ENCODE measurements at places on chromosomes 2 and 18.
A peak's percentile ranks its signal among the peaks of the same experiment; 100 is the strongest.

- DNase-seq: no peak
These were observed 78.5 kb upstream of the RPL31 start for GRCh38 chr2:100923461-100924060.

DNA sequence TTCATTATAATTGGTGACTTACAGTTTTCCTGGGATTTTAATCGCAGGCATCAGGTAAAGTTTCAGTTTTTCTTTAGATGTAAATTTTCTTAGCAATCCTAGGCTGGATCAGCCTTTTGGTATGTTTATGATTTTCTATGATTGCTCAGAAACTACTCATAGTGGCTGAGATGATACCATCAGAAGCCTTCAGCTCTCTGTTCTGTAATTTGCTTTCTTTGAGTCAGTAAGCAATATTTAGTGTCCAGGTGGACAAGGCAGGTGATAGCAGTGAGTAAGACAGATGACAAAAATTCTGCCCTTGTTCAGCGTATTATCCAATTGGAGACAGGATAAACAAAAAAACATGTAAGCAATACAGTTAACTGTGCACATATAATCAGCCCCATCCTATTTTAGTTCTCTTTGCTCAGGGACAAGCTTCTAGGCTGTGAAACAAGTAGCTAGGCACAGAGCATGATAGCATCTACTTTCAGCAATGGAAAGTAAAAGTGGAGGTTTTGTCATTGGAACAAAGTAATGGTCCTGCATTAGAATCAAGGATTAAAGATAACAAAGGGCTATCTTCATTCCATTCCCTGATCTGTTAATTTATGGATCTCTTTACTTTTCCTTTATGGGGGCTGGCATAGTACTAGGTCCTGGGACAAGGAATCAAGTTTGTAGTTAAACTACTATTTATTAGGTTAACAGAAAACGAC lies 100.8 kb downstream of the EPC2 start:
- DNase-seq: no peak

- DNase-seq: no peak
These were observed 72.8 kb upstream of the TMEFF2 start for GRCh38 chr2:192267484-192267883.

GRCh38 chr2:190648289-190649034 lies 421 bp upstream of the NAB1 start:
- peak; percentile 56 for DNase-seq

DNA sequence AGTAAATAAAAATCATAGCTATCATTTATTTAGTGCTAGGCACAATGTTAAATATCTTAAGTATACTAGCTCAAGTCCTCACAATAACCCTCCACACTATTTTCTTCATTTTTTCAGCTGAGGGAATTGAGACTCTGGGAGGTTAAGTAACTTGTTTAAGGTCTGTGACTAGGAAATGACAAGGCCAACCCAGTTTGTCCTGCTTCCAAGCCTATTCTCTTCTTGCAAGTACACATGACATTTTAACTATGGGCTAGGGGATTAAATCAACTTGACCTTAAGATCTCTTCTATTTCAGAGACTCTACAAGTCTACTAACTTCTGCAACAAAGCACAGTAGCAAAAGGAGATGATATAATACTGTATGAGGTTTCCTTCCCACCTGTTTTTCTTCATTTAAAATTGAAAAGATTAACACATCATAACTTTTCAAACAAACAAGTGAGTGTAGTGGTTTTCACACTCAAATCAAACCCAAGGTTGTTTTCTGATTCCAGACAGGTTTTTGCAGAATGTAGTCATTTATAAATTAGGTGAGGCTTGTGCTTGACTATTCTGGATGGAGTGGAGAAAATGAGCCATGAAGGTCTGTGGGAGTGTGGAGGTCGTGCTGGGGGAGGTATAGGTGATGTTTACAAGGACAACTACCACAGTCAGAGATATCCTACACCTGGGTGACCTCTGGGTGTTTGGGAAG lies 57.0 kb downstream of the CD28 start:
- DNase-seq: no peak

DNA sequence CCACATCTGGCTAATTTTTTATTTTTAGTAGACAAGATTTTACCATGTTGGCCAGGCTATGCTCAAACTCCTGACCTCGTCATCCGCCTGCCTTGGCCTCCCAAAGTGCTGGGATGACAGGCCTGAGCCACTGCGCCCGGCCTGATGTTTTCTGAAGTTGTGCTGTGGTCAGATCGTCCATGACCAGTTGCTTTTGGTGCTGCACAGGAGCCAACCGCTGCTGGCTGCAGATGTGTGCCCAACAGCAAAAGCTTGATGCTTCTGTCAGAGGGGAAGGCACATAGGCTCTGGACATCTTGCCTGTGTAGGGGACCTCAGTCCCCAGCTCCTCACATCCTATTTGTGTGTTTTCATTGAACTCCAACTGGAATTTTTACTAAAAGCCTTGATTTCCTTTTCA lies 218.3 kb downstream of the AGAP1 start:
- no peak for DNase-seq

DNA sequence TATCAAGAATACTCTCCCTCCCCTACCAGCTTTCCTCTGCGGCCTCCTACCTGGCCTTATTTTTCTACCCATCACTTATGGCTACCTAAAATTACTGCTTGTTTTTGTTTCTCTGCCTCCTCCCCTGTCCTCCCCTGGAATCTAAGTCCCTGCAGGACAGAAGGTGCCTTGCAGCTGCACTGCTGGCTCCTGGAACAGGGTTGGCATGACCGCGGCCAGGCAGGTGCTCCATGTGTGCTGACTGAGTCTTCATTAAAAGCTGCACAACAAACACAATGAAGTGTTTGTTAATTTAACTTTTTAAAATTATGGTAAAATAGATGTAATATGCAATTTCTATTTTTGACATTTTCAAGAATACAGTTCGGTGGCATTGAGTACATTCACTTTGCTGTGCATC lies 171.9 kb upstream of the FHL2 start:
- DNase-seq: no peak

DNA sequence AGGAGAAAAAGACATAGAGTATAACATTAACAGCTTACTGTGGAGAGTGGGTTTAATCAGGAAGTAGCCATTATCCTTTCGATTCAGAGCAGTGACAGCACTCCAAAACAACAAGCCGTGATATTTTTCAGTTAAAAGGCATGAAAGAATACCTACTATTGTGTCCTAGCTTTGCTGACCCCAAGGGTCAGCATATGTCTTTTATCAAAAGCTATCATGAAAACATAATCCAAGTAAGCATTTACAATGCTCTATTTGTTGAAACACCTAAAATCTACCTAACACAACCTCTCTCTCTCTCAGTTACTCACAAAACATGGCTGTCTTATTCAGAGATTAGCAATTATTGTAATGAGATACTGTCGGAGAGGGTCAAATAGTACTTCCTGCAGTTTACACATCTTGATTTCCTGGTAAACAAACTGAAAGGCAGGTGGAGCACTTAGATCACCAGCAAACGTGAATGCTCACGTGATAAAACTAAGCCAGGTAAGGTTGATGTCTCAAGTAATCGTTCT lies 100.0 kb downstream of the BAZ2B start:
- no peak for DNase-seq

GRCh38 chr2:40346535-40347354 lies 105.1 kb downstream of the SLC8A1 start:
- no peak for DNase-seq

DNA sequence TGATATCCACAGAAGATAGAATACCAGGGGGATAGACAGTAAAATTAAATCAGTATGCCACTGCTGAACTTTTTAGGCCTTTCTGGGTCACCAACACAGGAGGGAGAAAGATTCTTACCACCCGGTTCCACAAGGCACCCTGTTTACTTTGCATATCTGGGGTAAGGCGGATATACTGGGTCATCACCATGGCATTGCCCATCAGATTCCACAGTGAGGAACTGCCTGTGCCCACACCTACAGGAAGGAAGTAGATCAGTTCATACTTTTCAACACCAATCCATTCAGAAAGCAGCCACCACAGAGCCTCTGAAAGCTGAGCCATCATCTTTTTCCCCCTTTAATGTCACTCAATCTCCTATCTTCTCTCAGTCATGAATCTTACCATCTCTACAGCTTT lies 2.0 kb downstream of the LMAN2L start:
- DNase-seq: no peak

DNA sequence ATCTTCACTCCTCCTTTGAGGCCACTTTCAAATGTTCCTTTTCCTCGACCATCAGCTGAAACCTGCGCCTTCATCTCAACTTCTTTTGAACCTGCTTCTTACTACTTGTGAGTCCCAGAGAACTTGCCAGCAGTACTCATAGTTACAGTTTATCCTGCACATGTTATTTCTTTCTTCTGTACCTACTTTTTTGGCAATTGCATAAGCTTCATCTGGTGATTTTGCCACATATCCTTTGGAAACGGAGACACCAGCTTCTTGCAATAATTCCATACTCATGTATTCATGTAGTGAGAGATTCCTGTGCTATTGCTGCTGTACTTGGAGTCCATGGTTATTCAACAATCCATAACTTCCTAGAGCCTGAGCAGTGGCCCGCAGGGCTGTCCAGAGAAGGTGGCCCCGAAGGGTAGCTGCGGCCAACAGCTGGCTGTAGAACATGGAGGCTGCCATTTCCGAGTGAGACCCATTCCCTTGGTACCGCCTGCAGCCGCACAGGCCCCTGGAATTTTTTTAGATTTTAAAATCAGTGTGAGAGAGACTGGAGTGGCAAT lies 39.4 kb downstream of the EFR3B start:
- no peak for DNase-seq

- DNase-seq: no peak
These were observed 562 bp downstream of the TWSG1 start for GRCh38 chr18:9334973-9335696.

DNA sequence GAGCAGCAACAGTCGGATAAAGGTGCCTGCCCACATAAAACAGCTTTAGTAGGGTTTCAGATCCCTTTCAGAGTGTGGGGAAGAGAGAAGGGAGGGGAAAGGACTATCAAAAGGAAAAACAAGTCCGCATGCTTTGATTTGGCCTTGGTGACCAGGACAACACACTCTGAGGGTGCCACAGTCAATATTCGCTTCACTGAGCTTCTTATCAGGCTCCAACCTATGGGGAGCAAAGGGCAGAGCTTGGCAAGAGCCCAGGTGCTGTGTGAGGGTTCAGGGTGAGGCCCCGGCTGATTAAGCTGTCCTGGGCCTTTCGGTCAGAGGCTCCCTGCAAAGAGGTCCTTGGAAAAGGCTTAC lies 237.4 kb upstream of the SMAD2 start:
- DNase-seq: no peak

DNA sequence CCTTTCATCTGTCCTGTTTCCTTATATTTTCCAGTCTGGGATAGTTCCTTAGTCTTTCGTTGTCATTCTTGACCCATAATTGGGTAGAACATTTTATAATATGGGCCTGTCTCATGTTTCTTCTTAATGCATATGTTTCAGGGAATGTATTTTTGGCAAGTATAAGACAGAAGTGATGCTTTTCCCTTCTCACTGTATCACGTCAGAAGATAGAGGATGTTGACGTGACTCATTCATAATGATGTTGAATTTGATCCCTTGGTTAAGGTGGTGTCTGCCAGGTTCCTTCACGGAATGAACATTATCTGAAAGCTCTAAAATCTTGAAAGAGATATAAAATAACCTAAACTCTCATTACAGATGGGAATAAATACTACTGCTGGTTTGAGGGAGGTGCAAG lies 18.8 kb downstream of the CDH7 start:
- no peak for DNase-seq

DNA sequence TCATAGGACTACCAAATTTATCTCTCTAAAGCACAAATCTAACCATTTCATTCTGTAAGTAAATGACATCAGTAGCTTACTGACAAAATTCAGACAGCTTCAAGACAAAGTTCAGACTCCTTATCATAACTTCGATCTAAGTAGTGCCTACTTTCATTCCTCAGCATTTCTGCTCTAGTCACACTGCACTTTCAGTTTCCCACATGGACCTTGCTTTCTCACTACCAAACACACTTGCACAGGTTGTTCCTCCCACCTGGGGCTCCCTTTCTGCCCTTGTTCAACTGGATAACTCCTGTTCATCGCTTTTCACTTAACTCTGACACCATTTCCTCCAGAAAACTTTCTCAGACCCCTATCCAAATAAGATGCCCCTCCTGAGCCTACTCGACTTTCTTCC lies 22.1 kb upstream of the CCDC150 start:
- no peak for DNase-seq

DNA sequence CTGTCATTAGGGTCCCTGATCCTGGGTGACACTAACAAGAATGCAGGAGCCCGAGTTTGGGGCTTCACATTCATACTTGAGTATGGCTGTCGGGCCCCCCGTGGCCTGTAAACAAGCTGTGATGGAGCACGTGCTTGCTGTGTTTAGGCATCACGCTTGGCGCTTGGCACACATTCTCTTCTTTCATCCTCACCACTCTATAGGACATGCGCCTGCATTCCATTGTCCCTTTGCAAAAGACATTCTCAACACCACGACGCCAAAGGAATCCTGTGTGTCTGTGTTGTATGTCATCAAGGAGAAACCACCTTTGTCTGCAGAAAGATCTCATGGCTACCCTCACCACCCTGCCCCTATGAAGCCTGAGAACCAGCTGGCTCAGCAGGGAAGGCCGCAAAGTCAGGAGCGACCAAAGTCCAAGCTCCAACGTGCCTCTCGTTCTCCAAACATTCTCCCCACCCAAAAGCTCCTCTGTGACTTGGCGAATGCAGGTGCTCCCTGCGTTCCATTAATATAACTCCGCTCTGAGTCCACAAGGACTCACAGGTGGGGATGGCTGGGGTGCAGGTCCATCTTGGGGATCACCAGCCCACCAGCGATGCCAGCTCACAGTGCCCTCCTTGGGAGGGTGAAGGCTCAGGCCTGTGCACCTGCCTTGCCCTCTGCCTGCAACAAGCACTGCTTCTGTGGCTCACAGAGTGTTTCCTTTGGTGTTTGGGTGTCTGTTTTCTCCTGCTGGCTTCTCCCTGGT lies 6.2 kb upstream of the PER2 start:
- no peak for DNase-seq

DNA sequence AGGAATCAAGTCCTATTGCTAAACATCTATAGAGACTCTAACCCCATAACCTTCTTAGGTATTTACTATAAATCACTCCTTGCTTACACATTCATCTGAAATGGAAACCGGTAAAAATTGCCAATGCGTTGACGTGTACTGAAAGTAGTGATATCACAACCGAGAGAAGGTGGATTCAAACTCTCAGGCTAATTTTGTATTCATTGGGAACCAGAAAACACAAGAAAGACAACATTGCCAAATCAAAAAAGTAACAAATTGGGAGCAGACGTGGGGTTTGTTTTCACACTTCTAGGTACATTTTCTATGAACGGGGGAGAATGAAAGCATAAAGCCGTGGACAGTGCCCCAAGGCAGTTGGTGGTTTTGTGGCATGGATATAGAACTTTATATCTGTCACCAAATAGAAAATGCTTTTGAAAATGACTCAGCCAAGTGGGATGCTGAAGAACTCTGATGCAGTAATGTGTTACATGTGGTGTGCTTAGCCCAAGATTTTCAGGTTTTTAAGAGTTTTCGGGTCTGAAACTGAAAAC lies 155.1 kb upstream of the RASGRP3 start:
- peak; percentile 14 for DNase-seq

- DNase-seq: no peak
These were observed 37.0 kb upstream of the MEP1B start for GRCh38 chr18:32152705-32153448.

- no peak for DNase-seq
These were observed 312.2 kb upstream of the EPAS1 start for GRCh38 chr2:45984896-45985473.

Measured in Jurkat, Clone E6-1 (cell line).